ENCODE measurements at places on chromosomes 5 and 9.
A peak's percentile ranks its signal among the peaks of the same experiment; 100 is the strongest.

- DNase-seq = peak; percentile 31
Measured at GRCh38 chr9:136881691-136882108, 4.6 kb upstream of the TRAF2 start.

DNA sequence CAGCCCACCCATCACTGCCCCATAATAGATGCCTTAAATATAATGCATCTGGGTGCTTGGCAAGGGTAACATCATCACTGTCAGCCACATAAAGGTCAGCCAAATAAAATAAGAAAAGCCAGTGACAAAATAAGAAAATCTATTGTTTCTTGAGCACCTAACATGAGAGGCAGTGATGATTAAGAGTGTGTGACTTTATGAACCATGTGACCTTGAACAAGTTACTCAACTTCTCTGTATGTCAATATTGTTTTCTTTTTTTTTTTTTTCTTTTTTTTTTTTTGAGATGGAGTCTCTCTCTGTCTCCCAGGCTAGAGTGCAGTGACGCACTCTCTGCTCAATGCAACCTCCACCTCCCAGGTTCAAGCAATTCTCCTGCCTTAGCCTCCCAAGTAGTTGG lies 98.7 kb downstream of the CDK5RAP2 start:
- no peak for DNase-seq

DNA sequence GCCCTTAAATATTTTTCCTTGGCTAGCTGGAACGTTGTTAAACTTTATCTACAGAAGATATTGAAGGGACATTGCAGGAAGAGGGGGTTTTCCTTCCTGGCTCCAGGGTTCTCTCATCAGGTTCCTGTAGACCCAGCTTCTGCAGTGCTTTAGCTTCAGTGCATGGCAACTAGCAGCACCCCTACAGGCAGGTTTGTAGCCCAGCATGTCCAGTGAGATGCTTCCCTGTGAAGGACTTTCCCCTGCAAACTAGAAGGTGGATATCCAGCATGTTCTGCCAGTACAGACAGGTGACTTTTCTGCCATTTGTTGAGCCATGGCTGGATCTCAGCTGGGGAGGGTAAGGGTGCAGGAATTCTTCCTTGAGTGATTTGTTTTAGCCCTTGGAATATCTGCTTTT lies 10.4 kb downstream of the CCL28 start:
- DNase-seq = no peak

DNA sequence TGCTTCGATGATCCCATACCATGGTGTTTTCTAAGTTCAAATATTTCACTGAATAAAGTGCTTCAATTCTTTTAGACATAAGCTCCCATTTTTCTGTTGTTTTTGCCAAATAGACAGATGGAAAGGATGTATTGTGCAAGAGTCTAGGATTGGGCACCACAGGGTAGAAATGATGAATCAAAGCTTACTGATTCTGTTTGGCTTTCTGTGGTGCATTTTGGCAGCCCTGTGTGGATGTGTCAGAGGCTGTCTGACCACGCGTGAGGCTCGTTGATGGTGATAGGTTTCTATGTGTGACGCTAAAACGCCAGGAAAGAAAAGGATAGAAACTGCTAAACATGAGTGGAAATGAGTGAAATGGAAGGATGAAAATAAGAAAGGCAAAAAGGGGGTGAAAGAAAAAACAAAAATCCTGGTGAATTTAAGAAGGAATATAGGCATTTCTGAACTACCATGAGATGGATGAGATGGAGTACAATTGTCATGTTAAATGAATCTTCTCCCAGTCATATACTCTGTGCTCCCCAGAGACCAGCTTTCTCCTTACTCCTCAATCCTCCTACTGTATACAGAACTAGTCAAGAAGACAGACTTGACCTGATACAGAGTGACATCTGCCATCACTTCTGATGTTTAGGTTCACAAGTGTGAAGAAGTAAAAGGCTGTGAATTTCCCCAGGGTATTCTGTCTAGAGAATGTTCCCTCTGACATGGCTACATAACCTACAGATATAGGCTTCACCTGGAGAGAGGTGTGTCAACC lies 54.4 kb downstream of the ANKH start:
- DNase-seq = no peak

DNA sequence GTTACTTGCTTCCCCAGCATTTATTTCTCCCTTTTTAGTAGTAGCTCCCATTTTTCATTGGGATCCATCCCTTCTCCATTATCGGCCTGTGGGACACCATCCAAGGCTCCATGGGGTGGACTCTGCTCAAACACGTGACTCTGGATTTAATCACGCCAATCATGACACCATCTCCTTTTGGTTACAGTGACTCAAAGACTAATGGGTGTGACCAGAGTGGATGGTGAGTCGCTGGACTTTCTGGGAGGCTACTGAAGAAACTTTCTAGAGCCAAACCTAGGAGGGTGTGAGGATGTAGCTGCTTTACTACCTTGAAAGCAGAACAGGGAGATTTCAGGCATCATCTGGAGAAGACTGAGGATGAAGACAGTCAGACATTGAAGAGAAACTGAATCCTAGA lies 93.1 kb downstream of the PJA2 start:
- no peak for DNase-seq

GRCh38 chr9:84300271-84300670 lies 40.3 kb downstream of the SLC28A3 start:
- DNase-seq = no peak

- DNase-seq = no peak
Measured at GRCh38 chr9:132592451-132592850, 10.0 kb downstream of the BARHL1 start.

GRCh38 chr5:4907571-4907970 lies 232.6 kb upstream of the ADAMTS16 start:
- no peak for DNase-seq

DNA sequence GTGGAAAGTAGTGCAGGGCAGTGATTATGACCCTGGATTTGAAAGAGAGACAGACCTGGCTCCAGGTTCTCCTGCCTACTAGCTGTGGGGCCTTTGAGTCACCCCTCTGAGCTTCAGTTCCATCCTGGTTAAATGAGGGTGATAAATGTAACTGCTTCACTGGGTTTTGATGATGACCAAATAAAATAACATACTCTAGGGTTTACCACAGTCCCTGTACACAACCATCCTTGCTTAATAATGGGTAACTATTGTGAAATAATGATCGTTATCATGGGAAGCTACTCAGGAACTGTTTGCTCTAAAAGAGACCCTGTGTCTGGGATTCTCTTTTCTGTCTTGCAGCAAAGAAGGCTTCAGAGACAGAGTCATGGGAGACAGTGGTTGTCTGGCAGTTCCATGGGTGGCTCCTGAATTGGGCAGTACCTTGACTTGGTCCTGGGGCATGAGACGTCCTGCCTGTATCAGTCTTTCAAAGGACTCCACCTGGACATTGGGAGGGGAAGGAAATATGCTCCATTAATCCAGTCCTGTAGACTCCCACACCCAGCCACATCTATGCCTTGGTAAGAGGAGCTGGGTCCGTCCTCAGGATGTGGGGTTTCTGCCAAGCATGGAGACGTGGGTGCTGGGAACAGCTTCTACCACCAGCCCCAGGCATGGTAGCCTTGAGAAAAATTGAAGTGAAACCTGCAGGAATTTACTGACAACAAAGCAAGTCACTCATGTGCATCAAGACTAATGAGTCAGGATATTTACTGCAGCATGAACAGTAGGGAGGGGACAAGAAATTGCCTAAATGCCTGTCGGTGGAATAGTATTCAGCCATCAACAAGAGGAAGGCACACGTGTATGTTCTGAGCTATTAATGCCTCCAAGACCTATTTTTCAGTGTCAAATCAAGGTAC lies 23.4 kb downstream of the AKNA start:
- DNase-seq = no peak

GRCh38 chr5:28548856-28549255 lies 1510.5 kb upstream of the CDH9 start:
- DNase-seq = no peak

DNA sequence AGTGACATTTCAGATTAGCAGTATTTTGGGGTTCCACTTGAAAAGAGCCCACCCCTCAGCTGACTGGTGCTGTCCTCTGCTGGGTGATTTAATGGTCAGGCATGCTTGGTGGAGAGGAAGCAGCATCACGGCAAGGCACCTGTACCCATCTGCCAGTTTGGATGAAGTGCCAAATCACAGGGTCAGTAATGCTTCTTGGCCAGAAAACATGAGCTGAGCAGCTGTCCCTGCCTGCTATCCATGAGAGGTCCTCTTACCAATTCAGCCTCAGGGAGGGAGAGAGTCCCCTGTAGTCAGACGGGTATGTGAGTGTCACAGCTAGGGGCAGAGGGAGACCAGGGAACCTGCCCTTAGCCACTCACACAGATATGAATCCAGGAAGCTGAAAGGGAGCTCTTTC lies 137.9 kb downstream of the SEC61B start:
- DNase-seq = no peak

GRCh38 chr5:61486476-61486875 lies 154.4 kb downstream of the ZSWIM6 start:
- no peak for DNase-seq

DNA sequence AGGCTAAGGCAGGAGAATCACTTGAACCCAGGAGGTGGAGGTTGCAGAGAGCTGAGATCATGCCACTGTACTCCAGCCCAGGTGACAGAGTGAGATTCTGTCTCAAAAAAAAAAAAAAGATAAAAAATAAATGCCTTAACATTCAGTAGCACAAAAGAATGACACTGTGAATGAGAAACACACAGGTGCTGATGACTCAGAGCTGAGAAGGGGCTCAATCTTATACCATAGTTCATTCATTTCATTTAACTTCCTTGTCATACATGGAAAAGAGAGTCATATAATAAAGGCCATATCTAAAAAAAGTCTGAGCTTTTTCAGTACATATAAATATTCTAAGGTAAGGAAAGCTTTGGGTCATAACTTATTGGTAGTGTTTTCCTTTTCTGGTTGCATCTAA lies 40.6 kb downstream of the WWC1 start:
- DNase-seq = no peak

GRCh38 chr5:39584927-39585326 lies 160.1 kb upstream of the DAB2 start:
- no peak for DNase-seq

GRCh38 chr5:172245703-172246125 lies 37.9 kb downstream of the UBTD2 start:
- no peak for DNase-seq

- DNase-seq = no peak
Measured at GRCh38 chr5:138900281-138900965, 25.3 kb upstream of the LRRTM2 start.

DNA sequence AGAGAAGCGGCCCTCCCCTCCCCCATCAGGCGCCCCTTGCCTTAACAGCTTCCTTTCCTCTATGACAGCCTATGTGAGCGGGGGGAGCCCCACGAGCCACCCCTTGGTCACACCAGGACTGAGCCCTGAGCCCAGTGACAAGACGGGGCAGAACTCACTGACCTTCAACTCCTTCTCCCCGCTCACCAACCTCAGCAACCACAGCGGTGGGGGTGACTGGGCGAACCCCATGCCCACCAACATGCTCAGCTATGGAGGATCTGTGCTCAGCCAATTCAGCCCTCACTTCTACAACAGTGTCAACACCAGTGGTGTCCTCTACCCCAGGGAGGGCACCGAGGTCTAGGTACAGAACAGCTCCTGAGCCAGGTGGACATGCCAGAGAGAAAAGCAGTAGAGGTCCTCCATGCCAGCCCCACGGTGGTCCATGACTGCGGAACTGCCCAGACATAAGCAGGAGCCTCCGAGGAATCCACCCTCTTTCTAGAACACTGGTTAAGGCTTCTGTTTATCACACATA lies 2.6 kb downstream of the FOXI1 start:
- DNase-seq = no peak

- no peak for DNase-seq
Measured at GRCh38 chr5:140443-140829, 48.5 kb downstream of the PLEKHG4B start.

GRCh38 chr5:71533142-71533541 lies 54.0 kb upstream of the MCCC2 start:
- DNase-seq = no peak

DNA sequence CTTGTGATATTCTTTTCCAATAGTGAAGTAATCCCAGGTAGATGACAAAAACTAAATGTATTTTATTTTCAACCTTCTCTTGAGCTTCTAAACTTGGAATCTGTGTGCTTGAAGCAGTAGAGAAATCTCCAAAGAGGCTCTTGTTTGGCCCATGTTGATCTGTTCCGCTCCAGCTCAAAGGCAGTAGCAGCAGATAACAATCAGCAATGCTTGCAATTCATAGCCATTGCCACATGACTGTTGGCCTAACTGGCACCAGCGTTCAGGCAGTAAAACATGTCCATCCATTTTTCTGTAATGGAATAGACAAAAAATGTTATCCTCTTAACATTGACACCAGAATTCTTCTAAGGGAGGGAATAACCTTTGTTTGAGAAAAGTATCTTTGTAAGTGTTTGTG lies 270.7 kb upstream of the MSX2 start:
- DNase-seq = no peak

All from stimulated activated CD8-positive, alpha-beta memory T cell treated with anti-CD3 and anti-CD28 coated beads, Interleukin-15, amount 100 ng/mL, for 24 hours (primary cell).